ENCODE measurements at places on chromosomes 6 and 20. TPM values are rescaled to one million over a fixed set of nuclear protein-coding genes. Genes with fewer than 3 reads are reported as not detected.

Gene EPB41L1
- total RNA-seq, result 152 TPM

Gene HDGFL1
- not detected for total RNA-seq

Gene ENPP4
- 34.8 TPM for total RNA-seq

Gene OR12D3
- not detected for total RNA-seq

Gene TCFL5
- 12.3 TPM for total RNA-seq

Gene HLA-DRA
- total RNA-seq, result 40.9 TPM

Gene ZNF311
- 5.6 TPM for total RNA-seq

Gene VNN1
- total RNA-seq, result 0.50 TPM

Gene BMP6
- total RNA-seq, result 93.3 TPM

Gene TCEA2
- 35.9 TPM for total RNA-seq

Gene VSX1
- 0.59 TPM for total RNA-seq

Gene SIRPD
- total RNA-seq, result not detected

Gene PREX1
- 46.7 TPM for total RNA-seq

Gene CCR6
- total RNA-seq, result not detected

Gene FOXF2
- total RNA-seq, result 7.6 TPM

Gene DNAH8
- total RNA-seq, result 0.06 TPM

Gene VWA7
- total RNA-seq, result 1.8 TPM

Gene ZNF184
- 18.9 TPM for total RNA-seq

Gene VGLL2
- total RNA-seq, result 0.11 TPM

Gene CD83
- total RNA-seq, result 33.4 TPM

Gene SRSF6
- 60.0 TPM for total RNA-seq

Gene SOX18
- total RNA-seq, result 2.4 TPM

Gene DNMT3B
- total RNA-seq, result 2.6 TPM

Measured in spinal cord (tissue), 10 donors.